ENCODE measurements at places on chromosomes 5 and 9. TPM values are rescaled to one million over a fixed set of nuclear protein-coding genes. Genes with fewer than 3 reads are reported as not detected.

GRCh38 chr9:35816708-35817107, 1.9 kb upstream of the HINT2 start:
- no peak for DNase-seq

GRCh38 chr5:123448743-123449142, 25.5 kb upstream of the CEP120 start:
- no peak for DNase-seq

GRCh38 chr9:12863618-12864017, 88.8 kb downstream of the LURAP1L start:
- DNase-seq: no peak

DNA sequence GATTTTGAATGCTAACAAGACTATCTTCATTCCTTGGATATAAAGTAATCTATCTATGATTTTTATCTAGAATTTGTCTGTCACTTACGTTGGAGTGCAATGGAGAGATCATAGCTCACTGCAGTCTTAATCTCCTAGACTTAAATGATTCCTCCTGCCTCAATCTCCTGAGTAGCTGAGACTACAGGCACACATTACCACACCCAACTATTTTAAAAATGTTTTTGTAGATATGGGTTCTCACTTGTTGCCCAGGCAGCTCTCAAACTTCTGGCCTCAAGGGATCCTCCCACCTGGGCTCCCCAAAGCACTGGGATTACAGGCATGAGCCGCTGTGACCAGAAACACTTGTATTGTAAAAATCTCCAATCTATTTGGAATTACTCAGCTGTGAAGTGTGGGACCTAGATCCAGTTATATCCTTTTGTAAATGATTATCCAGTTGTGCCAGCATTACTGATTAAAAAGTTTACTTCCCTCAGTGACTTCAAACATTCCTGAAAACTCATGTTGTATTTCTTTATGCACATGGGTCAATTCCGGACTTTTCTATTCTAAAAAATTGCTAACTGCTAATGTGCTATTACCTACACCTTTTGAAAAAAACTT, 1793.8 kb upstream of the WWC1 start:
- no peak for DNase-seq

- no peak for DNase-seq
Observed at GRCh38 chr5:125088522-125089105, 342.2 kb upstream of the ZNF608 start.

DNA sequence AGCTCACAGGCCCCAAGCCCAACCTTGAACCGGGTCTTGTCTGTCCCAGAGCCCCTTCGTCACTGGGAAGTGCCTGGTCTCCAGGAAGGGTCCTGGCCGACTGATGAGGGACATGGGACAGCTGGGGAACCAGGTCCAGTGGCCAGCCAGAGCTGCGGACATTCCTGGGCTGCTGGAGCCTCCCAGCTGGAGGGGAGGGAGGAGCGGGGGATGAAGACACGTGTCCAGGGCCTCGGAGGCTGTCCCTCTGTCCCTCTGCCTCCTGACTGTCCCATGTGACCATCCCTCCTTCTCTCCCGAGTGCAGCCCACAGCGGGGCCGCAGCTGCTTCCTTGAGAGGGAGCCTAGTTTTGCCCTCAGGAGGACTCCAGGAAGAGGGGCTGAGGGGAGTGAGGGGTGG, 41.7 kb upstream of the UBAC1 start:
- peak; percentile 48 for DNase-seq

DNA sequence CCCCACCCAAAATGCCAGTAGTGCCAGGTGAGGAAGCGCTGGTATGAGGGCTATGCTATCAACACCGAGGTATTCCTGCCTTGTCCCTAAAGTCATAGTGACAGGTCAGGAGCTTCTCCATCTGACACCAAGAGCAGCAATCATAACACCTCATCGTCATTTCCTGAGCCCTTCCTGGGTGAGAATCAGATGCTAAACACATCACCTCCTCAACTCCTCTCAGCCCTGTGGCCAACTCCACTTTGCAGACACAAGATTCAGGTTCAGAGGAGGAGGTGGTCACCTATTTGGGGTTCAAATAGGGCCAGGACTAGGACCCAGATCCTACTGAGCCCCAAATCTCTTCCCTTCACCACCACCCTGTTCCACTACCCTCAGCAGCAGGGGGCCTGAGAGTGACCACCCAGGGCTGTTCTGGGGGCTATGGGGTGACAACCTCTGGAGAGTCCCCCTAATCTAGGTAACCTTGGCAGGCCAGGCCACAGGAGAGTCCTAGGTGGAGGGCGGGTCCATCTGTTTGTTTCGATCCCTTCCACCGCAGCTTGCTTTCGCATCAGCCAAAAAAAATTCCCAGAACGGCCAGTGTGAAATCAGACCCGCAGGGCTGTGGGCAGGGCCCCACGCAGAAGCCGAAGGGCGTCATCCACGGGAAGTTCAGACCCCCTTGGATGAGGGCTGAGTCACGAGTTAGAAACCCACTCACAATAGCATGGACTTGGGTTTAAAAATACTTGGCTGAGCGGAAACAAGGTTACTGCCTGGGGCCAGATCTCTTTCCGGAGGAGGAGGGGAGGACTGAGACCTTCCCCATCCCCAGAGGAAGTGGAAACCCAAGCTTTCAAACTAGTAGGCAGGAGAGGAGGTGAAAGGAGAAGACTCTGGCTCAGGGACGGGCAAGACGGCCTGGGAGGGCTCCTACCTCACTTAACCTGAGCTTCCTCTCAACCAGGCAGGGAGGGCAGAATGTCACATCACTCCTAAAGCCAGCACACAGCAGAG, 8.7 kb downstream of the STK10 start:
- peak; percentile 65 for DNase-seq

- no peak for DNase-seq
Observed at GRCh38 chr5:172841256-172841655, 7.2 kb downstream of the ERGIC1 start.

- DNase-seq: no peak
Observed at GRCh38 chr9:137892424-137893191, 15.0 kb downstream of the CACNA1B start.

The NEURL1B gene
- polyA plus RNA-seq: 2.7 TPM

The TMEM252 gene
- not detected for polyA plus RNA-seq

The SH2D3C gene
- 3.5 TPM for polyA plus RNA-seq

The TPPP gene
- 1.2 TPM for polyA plus RNA-seq

The MYORG gene
- 9.0 TPM for polyA plus RNA-seq
